ENCODE measurements at places on chromosomes 7 and 10.

GRCh38 chr7:30068117-30068516, 39.9 kb downstream of the PLEKHA8 start:
- DNase-seq: no peak

- DNase-seq: no peak
These were observed 2.9 kb downstream of the CELF2 start for GRCh38 chr10:11020548-11020942.

GRCh38 chr10:116385994-116386809, 41.4 kb upstream of the PNLIPRP3 start:
- no peak for DNase-seq

DNA sequence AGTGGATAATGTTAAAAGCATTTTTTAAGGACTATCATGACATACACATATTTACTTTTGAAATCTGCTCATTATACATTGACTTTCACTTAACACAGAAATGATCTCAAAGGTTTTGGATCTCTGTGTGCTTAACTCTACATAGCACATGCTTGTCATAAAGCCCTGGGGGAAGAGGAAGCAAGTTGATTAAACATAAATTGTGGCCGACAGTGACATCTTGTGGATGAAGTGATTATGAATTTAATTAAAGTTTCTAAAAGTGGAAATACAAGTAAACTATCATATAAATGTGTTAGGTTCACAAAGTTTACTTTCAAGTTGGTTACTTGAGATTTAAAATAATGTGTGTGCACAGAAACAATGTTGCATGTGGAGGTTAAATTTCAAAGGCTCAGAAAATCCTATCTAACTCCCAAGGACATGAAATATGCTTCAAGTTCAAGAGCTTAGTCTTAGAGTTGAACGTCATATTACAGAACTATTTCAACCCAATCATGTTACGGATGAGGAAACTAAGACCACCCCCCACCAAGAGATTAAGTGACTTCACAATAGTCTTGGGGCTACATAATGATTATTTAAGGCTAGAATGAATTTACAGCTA, 1247.8 kb downstream of the GATA3 start:
- DNase-seq: no peak

- DNase-seq: no peak
These were observed 504.4 kb downstream of the GALNT17 start for GRCh38 chr7:71636329-71636728.

- DNase-seq: no peak
These were observed 13.1 kb upstream of the CAMK2G start for GRCh38 chr10:73887294-73888039.

- no peak for DNase-seq
These were observed 4.8 kb downstream of the CRPPA start for GRCh38 chr7:16416289-16417282.

DNA sequence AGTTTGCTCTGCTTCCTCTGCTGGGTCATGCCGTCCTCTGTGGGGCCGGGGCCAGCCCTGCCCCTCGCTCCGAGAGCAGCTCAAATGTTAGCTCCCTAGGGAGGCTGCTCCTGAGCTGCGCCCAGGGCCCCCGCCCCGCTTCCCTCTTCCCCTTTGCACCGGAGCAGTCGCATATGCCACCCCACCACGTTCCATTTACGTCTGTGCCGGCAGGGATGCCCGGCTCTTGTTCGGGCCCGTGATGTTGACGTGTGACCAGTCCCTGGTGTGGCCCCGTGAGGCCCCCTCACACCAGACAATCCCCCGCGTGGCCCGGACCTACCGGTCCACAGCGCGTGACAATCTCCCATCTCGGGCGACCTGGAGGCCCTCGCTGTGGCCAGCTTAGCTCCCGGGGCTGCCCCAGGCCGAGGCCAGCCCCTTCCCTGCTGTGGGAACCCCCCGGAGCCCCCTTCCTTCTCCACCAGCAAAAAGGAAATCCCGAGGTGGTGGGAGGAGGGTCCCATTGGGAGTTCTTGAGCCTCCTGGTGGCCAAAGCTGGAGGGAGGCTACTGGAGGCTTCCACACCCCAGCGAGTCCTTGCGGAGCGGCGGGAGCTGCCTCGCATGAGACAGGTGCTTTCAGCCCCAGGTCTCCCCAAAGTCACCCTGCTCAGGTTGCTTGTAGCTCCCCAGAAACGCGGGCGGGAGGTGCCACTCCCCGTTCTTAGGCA, 15.2 kb downstream of the FAM20C start:
- no peak for DNase-seq

GRCh38 chr10:108411894-108412293, 1247.4 kb upstream of the SORCS1 start:
- DNase-seq: no peak

DNA sequence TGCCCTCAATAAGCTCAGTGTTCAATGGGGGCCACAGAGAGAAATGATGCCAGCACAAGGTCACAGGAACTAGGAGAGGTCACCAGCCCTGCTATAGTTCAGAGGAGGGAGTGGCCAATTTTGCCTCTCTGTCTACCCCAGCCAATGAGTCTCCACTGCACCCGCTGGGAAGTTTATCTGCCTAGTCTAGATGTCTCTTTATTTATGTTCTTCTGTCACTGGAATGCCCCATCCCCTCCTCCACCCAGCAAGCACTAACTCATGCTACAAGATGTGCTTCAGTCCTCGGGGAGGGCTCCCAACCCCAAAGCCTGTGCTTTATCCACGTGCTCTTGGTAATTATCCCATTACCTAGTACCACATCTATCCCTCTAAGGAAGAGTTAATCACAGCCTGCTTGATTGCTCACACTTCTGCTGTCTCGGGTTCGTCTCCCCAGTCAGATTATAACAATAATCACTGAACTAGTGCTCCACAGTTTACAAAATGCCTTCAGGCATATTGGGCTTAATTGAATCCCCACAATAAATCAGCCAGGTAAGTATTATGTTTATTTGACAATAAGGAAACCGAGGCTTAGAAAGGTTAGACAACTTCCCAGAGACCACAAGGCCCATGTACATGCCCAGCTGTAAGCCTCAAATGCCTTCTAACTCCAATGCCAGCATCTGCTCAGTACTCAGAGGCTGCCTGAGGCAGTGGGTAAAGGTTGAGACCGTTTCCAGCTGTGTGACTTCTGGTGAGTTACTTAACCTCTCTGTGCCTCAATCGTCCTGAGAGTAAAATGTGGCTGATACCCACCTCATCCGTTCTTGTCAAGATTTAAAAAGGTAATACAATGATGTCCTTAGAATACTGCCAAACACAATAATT, 3.9 kb downstream of the HIP1 start:
- DNase-seq: no peak

- DNase-seq: no peak
These were observed 249.3 kb upstream of the PFKP start for GRCh38 chr10:2817940-2818636.

DNA sequence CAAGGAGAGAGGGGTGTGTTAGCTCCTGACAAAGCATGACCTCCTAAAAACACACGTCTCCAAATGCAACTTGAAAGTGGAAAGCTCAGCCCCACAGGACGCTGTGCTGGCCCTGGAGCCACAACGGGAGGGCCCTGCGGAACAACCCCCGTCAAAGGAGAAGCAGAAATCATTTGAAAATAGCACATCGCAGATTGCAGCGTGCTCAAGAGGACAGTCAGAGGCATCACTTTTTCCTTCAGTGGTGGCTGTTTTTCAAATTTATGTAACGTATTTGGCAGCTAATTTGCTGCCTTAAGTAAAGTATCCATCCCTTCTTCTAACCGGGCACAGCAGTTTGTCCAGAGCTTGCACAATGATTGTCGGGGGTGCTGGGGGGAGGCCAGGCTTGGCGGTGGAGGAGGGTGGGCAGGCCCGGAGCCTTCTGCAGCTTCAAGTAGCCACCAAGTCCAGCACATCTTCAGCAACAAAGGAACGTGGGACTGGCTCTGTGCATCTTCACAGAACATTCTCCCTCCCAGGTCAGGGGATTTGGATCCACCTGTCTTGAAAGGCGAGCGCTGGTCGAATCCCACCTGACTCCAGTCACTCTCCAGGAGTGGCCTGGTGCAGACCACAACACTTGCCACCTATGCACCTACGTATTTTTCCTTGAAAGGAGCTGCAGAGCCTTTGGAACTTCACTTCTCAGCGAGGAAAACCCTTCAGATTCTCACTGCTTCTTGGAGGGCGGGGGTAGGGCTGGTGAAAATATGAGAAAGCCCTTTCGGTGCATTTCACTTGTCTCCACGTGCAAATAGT, 346.3 kb downstream of the DNAJB6 start:
- no peak for DNase-seq

DNA sequence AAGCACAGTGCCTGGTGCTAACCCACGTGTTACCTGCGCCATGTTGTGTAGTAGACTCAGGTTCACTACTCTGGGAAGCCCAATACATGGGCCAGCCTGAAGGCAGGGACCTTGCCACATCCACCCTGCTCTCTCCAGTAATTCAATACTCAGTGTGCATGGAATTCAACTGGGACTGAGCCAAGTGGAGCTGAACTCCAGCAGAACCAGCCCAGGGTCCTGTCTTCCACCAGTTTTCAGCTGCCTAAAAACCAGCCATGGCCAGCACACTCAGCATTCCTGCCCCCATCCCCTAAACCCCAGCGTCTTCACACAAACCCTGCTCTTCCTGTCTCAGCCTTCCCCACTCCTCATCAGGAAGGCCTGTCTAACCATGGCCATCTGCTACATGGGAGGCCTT, 15.4 kb downstream of the FGF8 start:
- no peak for DNase-seq

- no peak for DNase-seq
These were observed 95.9 kb upstream of the LEP start for GRCh38 chr7:128145191-128145590.

DNA sequence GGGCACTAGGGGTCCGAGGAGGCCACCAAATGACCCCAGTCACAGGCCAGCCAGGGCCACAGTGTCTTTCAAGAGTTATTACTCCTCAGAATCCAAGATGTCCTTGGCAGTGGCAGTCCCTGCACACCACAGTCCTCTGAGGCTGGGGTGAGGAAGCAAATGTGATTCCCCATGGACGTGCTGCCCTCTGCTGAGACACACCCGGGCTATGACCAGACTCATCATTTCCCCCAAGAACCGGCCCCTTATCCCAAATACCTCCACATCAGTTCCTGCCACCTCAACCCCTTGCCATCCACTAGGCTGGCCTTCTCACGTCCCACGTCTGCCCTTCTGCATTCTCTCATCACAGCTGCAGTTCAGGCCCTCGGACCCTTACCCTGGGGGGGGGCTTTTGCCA, 5.0 kb downstream of the PRKAG2 start:
- DNase-seq: no peak

- peak; percentile 43 for DNase-seq
These were observed 65.7 kb downstream of the VWA2 start for GRCh38 chr10:114304571-114305421.
